NB4 (cell line): ENCODE measurements at places on chromosomes 3 and 15.
A peak's percentile ranks its signal among the peaks of the same experiment; 100 is the strongest.

GRCh38 chr3:59997583-59997982 is 947.8 kb upstream of the CFAP20DC start:
- DNase-seq = no peak

DNA sequence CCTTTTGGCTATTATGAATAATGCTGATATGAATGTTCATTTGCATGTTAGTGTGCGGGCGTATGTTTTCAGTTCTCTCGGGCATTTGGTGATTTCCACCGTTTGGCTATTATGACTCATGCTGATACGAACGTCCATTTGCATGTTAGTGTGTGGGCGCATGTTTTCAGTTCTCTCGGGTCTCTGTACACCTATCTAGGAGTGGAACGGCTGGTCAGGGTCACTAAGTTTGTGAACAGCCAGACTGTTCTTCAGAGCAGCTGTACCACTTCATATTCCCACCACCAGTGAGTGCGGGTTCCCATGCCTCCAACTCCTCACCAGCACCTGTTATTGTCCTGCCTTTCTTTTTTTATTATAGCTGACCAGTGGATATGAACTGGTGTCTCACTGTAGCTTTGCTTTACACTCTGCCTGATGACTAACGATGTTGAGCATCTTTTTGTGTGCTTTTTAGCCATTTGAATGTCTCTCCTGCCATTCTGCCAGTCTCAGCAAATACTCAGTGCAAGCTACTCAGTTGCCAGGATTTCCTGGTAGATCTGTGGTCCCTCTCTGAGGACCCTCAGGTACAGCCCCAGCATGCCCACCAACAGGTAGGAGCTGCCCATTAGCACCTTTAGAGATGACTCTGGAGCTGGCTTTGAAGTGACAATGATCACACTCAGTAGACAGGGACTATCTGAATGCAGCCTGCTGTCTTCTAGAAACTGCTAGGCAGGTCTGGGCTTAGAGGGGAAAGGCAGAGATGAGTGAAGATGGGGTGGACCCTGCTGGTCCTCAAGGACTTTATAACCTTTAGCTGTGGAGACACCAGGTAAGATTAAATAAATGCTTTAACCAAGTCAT is 141.1 kb downstream of the XXYLT1 start:
- no peak for DNase-seq

DNA sequence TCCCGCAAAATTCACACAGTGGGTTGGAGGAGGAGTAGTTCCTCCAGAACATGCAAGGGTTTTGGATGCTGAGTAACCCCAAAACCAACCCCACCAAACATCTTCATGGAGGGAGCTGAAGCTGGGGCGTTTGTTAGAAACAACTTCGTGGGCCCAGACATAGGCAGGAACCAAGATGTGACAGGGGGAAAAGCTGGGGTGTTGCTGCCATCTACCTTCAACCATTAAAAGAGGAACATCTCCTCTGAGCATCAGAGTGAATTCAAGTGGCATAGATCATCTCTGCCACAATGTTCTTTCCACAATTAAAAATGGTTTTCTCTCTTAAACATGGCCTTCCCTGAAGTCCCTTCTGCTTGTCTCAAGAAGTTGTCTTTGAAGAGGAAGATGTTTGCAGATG is 20.5 kb downstream of the SIDT1 start:
- peak; percentile 36 for DNase-seq

GRCh38 chr3:196115678-196116083 is 33.8 kb upstream of the TFRC start:
- DNase-seq = no peak

GRCh38 chr15:72042054-72042453 is 75.9 kb downstream of the MYO9A start:
- no peak for DNase-seq

GRCh38 chr3:52983336-52983807 is 62.5 kb downstream of the SFMBT1 start:
- peak; percentile 79 for DNase-seq

GRCh38 chr3:55858302-55858701 is 371.2 kb upstream of the WNT5A start:
- DNase-seq = no peak

GRCh38 chr3:99175276-99175812 is 273.8 kb upstream of the DCBLD2 start:
- no peak for DNase-seq

DNA sequence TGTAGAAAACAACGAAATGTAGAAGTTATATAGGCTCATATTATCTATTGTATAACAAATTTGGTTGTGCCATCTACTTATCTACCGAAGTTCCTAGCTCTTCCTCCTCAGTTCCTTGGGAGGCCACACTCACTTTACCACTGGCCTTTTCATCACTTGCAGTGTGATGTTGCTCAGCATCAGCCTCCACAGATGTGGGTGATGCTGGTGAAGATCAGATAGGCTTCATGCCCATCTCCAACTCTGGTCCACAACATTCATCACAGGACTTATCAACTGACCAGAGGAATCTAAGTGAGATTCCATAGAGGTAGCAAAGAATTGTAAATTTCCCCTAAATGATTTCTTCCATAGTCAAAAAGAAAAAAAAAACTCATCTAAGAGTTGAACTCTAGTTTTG is 8.4 kb downstream of the CD200 start:
- DNase-seq = no peak
